ENCODE measurements at places on chromosomes 4 and X.

GRCh38 chr4:47274901-47275300 lies 188.6 kb downstream of the COMMD8 start:
- no peak for DNase-seq

DNA sequence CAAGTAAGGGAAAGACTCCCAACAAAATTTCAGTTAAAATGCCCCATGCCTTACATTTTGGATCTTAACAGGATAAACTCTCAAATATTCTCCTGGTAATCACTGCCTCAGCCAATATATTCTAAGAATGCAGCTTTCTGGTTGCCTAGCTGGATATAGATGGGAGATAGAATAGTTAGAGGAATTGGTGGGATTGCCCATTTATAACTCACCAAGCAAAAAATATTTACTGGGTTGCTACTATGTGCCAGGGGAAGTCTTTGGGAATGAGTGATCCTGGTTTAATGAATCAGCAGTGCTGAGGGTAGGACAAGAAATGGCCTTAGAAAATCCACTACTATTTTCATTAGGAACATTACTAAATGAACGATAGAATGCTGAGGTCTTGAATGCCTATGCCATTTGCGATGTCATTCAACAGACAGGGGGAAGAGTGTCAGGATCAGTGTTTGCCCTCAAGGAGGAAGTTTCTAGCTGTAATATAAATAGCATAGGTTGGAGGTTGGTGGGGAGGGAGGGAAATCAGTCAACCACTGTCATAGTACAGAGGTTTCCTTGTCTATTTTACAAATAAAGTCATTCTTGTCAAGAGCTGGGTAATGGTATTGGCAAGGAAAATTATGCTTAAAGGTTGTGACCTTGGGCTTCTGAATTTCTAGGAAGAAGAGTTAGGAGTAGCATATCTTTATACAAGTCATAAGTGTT lies 63.5 kb downstream of the ENOPH1 start:
- DNase-seq, result no peak

- no peak for DNase-seq
These were observed 181.0 kb upstream of the KCNIP4 start for GRCh38 chr4:22129454-22130029.

DNA sequence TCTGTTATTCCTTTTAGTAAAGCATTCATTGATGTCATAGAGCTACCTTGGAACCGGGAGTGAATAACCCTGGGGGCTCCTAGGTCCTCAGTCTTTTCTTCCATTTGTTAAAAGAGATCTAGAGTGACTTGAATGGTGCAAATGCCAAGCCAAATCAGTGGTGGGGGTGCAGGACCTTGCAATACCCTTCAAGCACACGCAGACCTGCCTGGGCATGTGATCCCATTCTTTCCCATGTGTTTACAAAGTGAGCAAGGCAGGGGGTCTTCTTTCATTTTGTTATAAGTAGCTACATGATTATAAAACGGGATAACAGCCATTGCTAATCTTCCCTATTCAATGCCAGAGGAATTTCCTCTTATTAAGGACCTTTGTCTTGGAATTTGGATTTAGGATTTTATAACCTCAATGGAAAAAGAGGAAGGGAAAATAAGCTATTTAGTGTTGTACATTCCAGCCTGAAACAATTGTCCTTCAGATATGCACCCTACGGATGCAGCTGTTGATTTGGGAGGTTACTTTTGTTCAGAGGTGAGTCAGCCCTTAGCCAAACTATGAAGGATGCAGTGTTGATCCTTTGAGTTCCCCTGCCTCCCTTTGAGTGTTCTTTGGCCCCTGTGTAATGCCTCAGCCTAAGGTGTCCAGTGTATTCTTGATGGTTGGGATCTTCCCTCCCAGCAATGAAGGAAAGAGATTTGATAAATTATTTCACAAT lies 623.8 kb upstream of the HTR2C start:
- no peak for DNase-seq

DNA sequence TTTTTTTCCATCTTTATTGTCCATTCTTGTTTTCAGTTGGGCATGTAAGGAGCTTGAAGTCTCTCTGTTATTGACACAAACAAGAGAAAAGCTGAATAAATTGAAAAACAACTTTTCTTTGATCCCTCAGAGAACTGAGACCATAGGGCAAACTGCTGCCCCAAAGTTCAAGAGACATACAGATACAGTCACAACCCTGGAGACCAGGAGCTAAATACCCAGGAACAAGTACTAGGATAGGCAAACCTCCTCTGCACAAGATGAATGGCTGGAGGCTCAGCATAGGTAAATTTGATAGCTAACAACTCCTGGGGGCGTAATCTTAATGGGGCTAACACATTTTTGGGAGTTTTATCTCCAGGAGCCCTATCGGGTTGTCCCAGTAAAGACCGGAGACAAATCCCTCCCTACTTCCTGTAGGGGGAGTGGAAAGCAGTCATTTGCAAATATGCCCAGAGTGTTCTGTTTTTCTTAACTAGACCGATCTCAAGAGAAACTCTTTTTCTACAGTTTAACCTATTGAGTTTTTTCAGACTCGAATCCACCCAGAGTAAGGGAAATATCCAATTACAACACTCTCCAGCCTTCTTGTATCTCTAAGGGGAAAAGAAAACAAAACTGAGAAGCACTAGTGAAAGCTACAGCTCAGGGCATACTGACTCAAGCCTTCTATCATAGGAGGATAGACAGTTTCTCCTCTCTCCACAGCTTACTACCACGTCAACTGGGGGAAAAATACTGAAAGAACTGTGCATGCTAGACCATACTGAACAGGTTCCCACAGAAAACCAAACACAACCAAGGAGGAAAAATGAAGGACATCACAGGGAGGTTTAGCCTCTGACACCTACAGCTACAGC lies 23.1 kb downstream of the MAGEA8 start:
- no peak for DNase-seq

DNA sequence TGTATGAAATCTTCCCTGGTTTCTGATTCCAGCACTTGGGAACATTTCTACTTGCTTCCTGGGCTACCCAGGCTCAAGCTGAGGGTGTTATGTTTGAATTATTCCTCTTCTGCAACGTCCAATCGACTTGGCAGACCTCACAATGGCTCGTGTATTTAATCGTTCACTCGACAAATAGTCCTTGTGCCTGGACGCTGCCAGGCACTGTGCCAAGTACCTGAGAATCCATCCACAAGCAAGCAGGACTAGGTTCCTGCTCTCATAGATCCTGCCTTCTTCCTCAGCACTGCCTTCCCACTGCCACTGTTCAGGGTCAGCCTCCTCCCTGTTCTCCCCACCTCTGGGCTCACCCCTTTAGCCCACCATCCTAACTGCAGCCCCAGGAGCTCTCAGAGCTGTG lies 113.3 kb downstream of the EFNB1 start:
- no peak for DNase-seq

- no peak for DNase-seq
These were observed 75.5 kb downstream of the ANXA10 start for GRCh38 chr4:168167714-168168284.

GRCh38 chrX:135112743-135113142 lies 7.6 kb downstream of the ETDB start:
- no peak for DNase-seq

- DNase-seq, result no peak
These were observed 85.0 kb upstream of the TENT5D start for GRCh38 chrX:80335062-80335830.

DNA sequence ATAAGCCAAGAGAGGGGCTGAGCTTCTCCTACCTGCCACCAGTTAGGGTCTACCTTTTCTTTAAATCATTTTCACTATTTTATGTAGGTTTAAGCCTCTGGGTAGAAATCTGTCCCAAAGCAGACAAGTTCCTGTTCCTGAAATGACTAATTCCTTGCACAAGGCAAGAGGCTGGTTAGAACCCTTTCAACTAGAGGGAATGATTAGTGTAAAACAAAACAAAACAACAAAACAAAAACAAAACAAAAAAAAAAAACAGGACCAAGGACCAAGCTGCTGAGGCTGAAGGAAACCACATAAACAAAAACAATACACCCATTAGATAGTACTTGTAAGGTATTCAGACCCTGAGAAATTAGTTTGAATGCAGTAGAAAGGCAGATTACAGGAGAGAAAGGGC lies 62.7 kb downstream of the MAML3 start:
- no peak for DNase-seq

- DNase-seq, result no peak
These were observed 28.8 kb upstream of the PCSK1N start for GRCh38 chrX:48864210-48864609.

DNA sequence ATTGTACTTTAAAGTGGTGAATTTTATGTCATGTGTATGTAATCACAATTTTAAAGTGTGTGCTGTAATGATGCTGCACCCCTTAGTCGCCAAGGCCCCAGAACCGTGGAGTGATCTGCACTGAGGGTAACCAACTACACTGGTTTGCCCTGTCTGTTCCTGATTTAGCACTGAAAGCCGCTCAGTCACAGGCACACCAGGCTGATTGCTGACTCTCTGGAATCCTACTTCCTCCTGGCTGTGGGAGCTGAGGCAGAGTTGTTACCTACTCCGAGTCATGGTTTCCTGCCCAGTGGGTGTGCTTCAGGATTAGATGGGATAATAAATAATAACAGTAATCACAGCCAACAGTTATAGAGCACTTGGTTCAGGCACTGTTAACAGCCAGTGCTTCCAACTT lies 645.4 kb downstream of the BCOR start:
- no peak for DNase-seq

- DNase-seq, result no peak
These were observed 208.1 kb downstream of the GBA3 start for GRCh38 chr4:22900876-22901275.

DNA sequence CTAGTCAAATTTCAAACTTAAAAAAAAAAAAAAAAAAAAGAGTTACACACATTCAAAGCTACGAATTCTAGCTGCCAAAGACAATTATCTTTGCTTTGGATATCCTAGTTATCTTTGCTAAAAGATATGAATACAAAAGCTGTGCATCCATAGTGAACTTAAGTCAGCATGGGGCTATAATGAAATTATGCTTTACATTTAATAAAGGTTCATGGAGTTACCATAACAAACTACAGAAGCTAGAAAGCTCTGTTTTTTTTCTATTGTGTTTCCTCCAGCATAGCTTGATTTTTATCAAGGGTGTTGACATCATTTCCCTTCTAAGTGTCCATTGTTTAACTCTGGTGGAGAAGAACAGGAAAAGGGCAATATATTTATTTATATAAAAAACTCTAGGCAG lies 234.1 kb downstream of the ANKRD50 start:
- DNase-seq, result no peak

- DNase-seq, result no peak
These were observed 196.5 kb upstream of the SLC7A11 start for GRCh38 chr4:138438608-138439007.

DNA sequence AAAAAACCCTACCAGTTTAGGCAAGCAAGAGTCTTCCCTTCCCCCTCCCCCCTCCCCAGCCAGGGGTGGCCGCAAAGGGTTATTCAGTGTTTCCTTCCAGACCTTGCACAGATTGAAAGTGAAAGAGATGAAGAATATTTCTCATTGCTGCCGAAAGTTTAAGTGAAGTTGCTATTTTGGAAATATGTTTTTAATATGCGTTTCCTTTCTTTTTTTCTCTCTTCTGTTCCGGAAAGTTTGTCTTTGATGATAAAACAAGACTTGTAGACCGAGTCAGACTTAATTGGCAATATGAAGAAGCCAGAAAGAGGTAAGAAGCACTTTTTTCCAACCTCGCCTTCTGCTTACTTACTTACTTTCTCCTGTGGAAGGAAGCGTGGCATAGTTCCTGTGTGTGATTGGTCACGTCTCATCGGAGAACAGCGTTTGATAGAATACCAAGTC lies 58.5 kb upstream of the CLCN4 start:
- no peak for DNase-seq

DNA sequence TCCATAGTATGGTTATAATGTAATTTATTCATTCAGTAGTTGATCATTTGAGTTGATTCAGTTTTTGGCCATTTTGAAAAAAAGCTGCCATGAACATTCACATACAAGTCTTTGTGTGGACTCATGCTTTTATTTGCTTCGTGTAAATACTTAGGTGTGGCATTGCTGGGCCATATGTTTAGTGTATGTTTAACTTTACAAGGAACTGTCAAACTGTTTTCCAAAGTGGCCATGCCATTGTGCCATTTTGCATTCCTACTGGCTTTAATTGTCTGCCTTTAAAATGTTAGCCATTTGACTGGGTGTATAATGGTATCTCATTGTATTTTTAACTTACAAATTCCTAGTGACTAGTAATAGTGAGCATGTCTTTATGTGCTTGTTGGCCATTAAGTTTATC lies 8.8 kb downstream of the MTM1 start:
- no peak for DNase-seq

GRCh38 chrX:12970691-12971202 lies 4.2 kb upstream of the TMSB4X start:
- no peak for DNase-seq

GRCh38 chrX:114584375-114584943 lies 573 bp downstream of the HTR2C start:
- DNase-seq, result no peak

DNA sequence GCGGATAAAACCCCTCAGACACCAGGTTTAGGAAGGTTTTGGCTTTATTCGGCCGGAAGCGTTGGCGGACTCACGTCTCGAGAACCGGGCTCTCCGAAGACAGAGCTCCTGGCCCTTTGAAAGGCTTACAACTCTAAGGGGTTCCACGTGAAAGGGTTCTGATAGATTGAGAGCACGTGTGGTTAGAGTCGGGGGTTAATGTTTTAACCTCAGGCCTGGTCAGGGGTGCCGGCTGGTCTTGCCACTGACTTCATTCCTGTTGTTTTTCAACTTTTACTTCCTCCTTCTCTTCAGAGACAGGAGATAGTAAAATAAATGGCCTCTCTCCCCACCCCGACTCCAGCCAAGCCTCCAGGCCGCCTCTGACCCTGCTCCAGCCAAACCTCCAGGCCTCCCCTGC lies 4.7 kb upstream of the ASMT start:
- no peak for DNase-seq

GRCh38 chr4:108982402-108983185 lies 219.7 kb upstream of the ETNPPL start:
- DNase-seq, result no peak

DNA sequence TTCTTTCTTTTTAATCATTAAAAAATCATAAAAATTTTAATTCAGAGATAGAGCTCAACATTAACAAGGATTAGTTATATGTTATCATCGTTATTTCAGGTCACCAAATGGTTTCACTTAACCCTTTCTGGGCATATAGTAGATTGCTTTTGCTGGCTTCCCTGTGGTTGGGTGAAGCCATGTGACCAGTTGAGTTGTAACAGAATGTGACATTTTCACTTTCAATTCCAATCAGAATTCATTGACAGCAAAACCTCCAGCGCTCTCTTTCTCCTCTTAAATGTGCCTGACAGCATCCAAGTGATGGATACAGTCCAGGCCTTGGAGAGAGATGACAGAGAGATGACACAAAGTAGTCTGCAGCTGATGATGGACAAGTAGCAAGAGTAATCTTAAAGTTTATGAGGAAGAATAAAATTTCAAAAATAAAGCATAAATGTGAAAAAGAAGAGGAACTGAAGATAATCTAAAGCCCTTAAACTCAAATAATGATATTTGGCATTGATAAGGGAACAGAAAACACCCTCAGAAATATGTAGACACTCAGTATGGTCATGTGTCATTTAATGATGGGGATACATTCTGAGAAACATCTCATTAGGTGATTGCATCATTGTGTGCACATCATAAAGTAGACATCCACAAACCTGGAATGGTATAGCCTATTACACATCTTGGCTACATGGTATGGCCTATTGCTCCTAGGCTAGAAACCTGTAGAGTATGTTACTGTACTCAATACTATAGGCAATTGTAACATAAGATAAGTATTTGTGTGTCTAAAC lies 92.3 kb upstream of the QRFPR start:
- no peak for DNase-seq

- no peak for DNase-seq
These were observed 21.0 kb upstream of the DCTD start for GRCh38 chr4:182938205-182938645.

- no peak for DNase-seq
These were observed 63.9 kb upstream of the PTPN13 start for GRCh38 chr4:86530183-86530582.

- no peak for DNase-seq
These were observed 21.7 kb upstream of the FAM156A start for GRCh38 chrX:52979993-52980392.
